ENCODE measurements at places on chromosomes 5 and 9. TPM values are rescaled to one million over a fixed set of nuclear protein-coding genes. Genes with fewer than 3 reads are reported as not detected.

Gene SLC6A3
- total RNA-seq: not detected

- H3K27ac ChIP-seq: no peak overlapping the region
- no peaks in the 10 kb centered on the region for H3K36me3 ChIP-seq
- no peaks in the 10 kb centered on the region for H3K4me1 ChIP-seq
- DNase-seq: no peak
- H3K4me3 ChIP-seq: no peak overlapping the region
Measured at GRCh38 chr5:69024241-69024651, 69.6 kb upstream of the SLC30A5 start.

- no peaks in the 10 kb centered on the region for H3K4me1 ChIP-seq
- no peaks in the 10 kb centered on the region for H3K36me3 ChIP-seq
- DNase-seq: no peak
Measured at GRCh38 chr5:44246986-44247385, 142.2 kb downstream of the FGF10 start.

DNA sequence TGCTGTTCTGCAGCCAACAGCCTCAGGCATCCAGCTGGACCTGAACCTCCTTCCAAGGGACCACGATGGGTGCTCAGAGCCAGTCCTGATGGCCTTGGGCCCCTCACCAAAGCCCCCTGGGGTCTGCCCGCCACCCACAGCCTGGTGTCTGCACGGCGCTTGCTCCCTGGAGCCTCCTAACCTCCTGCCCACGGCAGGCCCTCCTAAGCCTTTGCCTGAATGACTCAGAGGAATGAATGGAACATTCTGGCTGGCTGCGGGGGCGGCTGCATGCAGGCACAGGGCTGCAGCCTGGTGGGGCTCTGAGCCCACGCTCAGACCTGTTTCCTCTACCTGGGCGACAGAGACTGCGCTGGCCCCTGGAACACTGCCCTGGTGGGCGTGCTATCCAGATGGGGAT, 6.9 kb downstream of the SOHLH1 start:
- H3K4me1 ChIP-seq: no peaks in the 10 kb centered on the region
- H3K27me3 ChIP-seq: no peaks in the 10 kb centered on the region
- no peak overlapping the region for H3K4me3 ChIP-seq

DNA sequence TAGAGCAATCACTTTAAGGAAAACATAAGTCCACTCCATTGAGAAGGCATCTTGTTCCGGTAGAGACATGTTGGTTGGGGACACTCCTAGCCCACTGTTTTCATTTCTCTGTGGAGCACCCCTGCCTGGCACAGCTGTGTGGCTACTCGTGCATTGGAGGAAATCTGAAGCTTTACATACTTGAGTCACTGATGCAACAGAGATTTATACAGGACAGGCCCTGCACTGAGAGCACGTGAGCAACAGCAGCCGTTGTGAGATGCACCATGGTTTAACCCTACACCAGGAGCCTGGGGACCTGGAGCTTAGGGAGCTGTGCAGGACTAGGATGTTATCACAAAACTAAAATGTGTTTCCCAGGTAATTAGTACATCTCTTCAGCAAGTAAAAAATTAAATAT, 230.7 kb upstream of the IRX1 start:
- H3K27me3 ChIP-seq: no peaks in the 10 kb centered on the region
- no peaks in the 10 kb centered on the region for H3K36me3 ChIP-seq
- no peak for DNase-seq
- H3K4me1 ChIP-seq: no peaks in the 10 kb centered on the region
- no peak overlapping the region for H3K27ac ChIP-seq
- H3K4me3 ChIP-seq: no peak overlapping the region

DNA sequence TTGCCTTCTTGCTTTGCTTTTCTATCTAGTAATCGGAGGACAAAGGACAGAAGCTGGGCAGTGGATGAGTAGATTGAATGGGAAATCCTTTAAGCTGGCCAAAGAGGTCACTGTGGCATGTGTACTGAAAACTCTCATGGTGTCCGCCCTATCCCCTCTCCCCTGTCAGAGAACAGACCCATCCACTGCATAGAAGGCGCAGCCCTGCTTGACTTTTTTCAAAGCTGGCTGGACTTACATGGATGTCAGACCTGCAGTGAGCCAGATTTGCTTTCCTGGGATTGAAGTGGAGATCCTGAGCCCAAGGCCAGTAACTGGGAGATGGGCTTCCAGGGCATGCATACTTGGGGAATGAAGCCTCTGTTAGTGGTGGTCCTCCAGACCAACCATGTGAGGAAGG, 329.5 kb downstream of the TRPM3 start:
- no peak for DNase-seq
- no peaks in the 10 kb centered on the region for H3K4me1 ChIP-seq
- no peak overlapping the region for H3K4me3 ChIP-seq
- no peak overlapping the region for H3K27ac ChIP-seq
- H3K27me3 ChIP-seq: no peaks in the 10 kb centered on the region
- H3K36me3 ChIP-seq: no peaks in the 10 kb centered on the region

Gene DENND1A
- total RNA-seq: 17.5 TPM

Gene SLC25A2
- 4.8 TPM for total RNA-seq

Gene ANP32B
- total RNA-seq: 50.1 TPM

GRCh38 chr9:114086607-114087006, 8.5 kb upstream of the AMBP start:
- no peak overlapping the region for H3K27ac ChIP-seq
- no peak overlapping the region for H3K4me3 ChIP-seq
- H3K4me1 ChIP-seq: no peaks in the 10 kb centered on the region
- no peaks in the 10 kb centered on the region for H3K27me3 ChIP-seq
- no peaks in the 10 kb centered on the region for H3K36me3 ChIP-seq

Gene TNC
- total RNA-seq: 139 TPM

GRCh38 chr5:73116506-73116905, 3.9 kb upstream of the TMEM171 start:
- H3K4me3 ChIP-seq: no peak overlapping the region
- no peak overlapping the region for H3K27ac ChIP-seq
- peaks cover 6% of the 10 kb centered on the region for H3K4me1 ChIP-seq
- no peaks in the 10 kb centered on the region for H3K27me3 ChIP-seq
- no peaks in the 10 kb centered on the region for H3K36me3 ChIP-seq
- DNase-seq: no peak

Gene TTC16
- not detected for total RNA-seq

GRCh38 chr5:4405614-4406219, 734.4 kb upstream of the ADAMTS16 start:
- no peaks in the 10 kb centered on the region for H3K27me3 ChIP-seq
- H3K4me3 ChIP-seq: no peak overlapping the region
- DNase-seq: no peak
- H3K4me1 ChIP-seq: no peaks in the 10 kb centered on the region
- H3K36me3 ChIP-seq: no peaks in the 10 kb centered on the region
- H3K27ac ChIP-seq: no peak overlapping the region

DNA sequence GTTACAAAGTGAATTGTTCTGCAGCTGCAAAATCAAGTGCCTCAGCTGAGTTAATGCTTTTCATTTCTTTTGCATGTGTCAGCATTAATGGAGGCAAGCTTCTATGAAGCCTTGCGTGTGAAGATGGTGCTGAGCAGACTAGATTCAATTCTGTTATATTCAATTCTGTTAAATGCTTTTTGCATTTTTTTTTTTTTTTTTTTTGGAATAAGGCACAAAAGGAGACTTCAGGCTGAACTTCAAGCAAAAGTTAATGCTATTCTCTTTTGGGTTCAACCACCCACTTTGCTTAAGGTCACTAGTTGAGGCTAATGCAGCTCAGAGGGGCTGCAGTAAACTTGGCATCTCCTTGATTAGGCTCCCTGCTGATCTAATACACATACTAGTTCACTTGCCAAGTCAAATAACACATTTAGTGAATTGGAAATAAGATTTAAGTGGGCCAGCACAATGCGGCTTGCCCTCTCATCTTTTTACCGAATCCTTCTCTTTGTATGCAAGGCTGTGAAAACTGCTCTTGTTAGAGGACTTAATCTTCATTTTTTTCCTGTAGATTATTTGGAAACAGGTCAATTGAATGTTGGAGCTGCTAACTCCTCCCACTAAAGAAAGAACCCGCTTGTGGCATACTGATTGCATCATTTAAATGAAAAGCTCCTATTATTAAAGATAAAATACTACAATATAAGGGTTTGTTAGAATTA, 1020.2 kb downstream of the NR2F1-AS1 start:
- peaks cover 37% of the 10 kb centered on the region for H3K4me1 ChIP-seq
- H3K36me3 ChIP-seq: no peaks in the 10 kb centered on the region
- no peaks in the 10 kb centered on the region for H3K27me3 ChIP-seq
- no peak for DNase-seq

GRCh38 chr5:55657443-55657842, 54.7 kb downstream of the SLC38A9 start:
- DNase-seq: no peak
- H3K36me3 ChIP-seq: no peaks in the 10 kb centered on the region
- no peak overlapping the region for H3K27ac ChIP-seq
- H3K4me1 ChIP-seq: no peaks in the 10 kb centered on the region
- H3K4me3 ChIP-seq: no peak overlapping the region
- no peaks in the 10 kb centered on the region for H3K27me3 ChIP-seq

Gene PRXL2C
- 21.6 TPM for total RNA-seq

GRCh38 chr5:52692606-52693005, 95.1 kb upstream of the ITGA1 start:
- H3K4me3 ChIP-seq: no peak overlapping the region
- no peak overlapping the region for H3K27ac ChIP-seq
- no peaks in the 10 kb centered on the region for H3K27me3 ChIP-seq
- no peaks in the 10 kb centered on the region for H3K36me3 ChIP-seq
- DNase-seq: no peak
- H3K4me1 ChIP-seq: no peaks in the 10 kb centered on the region

Gene PHF24
- total RNA-seq: 0.21 TPM

- no peak for DNase-seq
- H3K4me1 ChIP-seq: no peaks in the 10 kb centered on the region
- H3K4me3 ChIP-seq: no peak overlapping the region
- H3K36me3 ChIP-seq: no peaks in the 10 kb centered on the region
- H3K27me3 ChIP-seq: no peaks in the 10 kb centered on the region
- no peak overlapping the region for H3K27ac ChIP-seq
Measured at GRCh38 chr9:118503236-118503635, 799.0 kb downstream of the TLR4 start.

DNA sequence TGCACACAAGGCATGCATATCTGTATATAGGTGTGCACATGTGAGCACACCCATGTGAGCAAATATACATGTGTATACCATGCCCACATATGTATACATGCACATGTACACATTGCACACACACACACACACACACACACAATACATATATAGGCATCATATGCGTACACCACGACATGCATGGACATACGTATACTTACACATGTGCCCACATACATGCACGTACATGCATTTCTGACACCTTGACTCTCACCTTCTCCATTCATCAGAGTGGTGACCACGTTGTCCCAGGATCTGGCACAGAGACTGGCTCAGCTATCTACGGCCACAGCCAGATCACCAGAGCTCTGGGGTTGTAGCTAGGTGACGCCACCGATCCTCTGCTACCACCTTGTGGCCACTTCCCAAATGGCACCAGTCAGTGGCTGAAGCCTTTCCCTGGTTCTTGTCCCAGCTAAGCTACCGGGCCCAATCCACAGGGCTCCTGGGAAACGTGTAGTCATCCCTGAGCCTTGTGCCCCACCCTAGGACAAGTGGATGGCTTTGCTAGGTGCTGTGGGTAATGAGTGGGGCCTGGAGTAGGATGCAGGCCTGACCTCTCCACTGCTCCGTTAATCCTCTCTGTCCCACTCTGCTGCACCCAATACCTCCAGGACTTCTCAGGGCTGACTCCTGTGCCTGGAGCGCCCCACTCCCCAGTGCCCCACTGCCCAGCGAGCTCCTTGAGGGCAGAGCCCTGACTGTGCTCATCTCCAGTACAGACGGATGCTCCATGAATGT, 194.4 kb downstream of the RGS3 start:
- peak; percentile 64 for DNase-seq
- H3K36me3 ChIP-seq: no peaks in the 10 kb centered on the region
- no peaks in the 10 kb centered on the region for H3K4me1 ChIP-seq
- H3K27me3 ChIP-seq: no peaks in the 10 kb centered on the region
- no peak overlapping the region for H3K4me3 ChIP-seq

- H3K36me3 ChIP-seq: no peaks in the 10 kb centered on the region
- no peak for DNase-seq
- H3K27me3 ChIP-seq: no peaks in the 10 kb centered on the region
- H3K4me3 ChIP-seq: no peak overlapping the region
- H3K4me1 ChIP-seq: peaks cover 20% of the 10 kb centered on the region
Measured at GRCh38 chr9:70439991-70440706, 25.7 kb upstream of the KLF9 start.

DNA sequence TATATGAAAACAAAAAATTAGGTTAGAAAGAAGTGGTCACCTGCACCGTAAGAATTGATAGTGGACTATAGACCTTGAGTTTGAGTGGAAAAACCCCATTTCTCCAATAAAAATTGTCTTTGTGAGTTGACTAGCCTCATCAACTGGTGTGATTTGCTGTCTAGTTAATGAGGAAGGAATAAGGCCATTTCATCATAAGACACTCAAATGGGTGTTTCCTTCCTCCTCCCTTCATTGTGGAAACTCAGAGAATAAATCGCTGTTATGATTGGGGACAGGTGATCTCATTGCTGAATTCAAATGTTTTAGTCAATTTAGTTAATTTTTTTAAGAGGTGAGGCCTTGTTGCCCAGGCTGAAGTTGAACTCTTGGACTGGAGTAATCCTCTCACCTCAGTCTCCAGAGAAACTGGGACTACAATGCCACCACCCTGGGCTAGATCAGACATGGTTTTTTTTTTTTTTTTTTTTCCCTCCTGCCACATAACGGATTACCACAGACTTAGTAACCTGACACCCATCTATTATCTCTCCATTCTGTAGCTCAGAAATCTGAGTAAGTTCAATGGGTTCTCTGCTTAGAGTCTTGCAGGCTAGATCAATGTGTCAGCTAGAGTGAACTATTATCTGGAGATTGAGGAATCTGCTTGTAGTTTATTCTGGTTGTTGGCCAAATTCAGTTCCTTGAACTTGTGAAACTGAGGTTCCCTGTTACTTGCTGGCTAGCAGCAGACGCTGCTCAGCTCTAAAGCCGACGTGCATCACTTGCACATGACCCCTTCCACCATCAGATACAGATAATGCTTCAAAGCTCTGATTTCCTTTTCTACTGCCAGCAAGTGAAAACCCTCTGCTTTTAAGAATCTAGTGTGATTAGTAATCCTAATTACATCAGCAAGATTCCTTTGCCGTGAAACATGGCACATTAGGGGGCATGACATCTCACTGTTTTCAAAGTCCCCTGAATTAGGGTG, 663.8 kb upstream of the CDH9 start:
- no peak for DNase-seq
- H3K4me1 ChIP-seq: no peaks in the 10 kb centered on the region
- H3K27ac ChIP-seq: no peak overlapping the region

GRCh38 chr9:29625292-29625731, 2052.0 kb upstream of the C9orf72 start:
- no peak overlapping the region for H3K27ac ChIP-seq
- H3K27me3 ChIP-seq: no peaks in the 10 kb centered on the region
- no peaks in the 10 kb centered on the region for H3K36me3 ChIP-seq
- DNase-seq: no peak
- H3K4me1 ChIP-seq: no peaks in the 10 kb centered on the region
- H3K4me3 ChIP-seq: no peak overlapping the region

Data from tibial nerve (tissue), 4 donors.